MG63 (cell line): ENCODE measurements at places on chromosomes 2 and 18.

- no peak for DNase-seq
Measured at GRCh38 chr2:28801726-28802125, 8.9 kb upstream of the SPDYA start.

GRCh38 chr2:222322236-222322635 lies 23.4 kb upstream of the PAX3 start:
- DNase-seq = no peak

DNA sequence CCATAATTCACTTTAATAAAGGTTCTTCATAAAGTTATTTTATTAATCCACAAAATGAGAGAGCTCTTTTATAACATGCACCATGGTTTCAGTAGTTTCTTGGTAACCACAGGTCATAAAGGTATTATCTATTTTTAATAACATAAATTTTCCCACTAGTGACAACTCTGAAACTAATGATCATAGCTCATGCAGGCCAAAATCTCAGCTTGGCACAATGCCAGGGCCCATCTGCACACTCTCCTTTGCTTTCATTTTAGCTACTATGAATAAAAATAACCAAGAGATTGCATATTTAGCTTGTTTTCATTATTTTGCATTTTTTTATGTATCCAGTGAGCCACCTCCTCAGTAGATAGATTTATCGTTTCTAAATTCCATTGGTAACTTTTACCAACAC lies 691.8 kb upstream of the CHAC2 start:
- DNase-seq = no peak

DNA sequence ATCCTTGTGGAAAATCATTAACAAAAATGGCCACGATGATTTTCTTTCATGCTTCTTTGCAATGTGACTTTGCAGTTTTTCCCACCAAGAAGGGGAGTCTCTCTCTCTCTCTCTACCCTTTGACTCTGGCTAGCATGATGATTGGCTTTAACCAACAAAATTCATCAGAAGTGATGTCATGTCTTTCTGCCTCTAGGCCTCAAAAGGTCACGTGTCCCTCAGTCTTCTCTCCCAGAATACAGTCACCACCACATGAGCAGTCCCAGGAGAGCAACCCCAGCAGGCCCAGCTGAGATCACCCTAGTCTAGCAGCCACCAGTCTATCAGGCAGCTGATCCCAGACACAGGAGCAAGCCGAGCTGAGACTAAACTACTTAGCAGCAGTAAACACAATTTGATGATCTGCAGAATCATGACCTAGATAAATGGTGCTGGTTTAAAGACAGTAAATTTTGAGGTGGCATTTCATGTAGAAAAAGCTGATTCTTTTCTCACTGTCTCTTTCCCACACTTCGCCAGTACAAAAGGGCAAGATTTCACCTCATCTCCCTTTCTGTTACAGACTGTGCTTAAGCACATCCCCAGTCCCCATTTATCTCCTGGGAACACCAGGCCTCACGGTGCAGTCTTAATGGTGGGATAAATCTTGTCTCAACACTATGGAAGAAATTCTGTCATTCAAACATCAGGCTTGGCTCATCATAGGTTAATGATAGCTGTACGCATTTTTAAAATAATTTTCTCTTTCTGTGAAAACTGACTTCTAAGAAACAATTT lies 132.7 kb downstream of the SCG2 start:
- peak; percentile 7 for DNase-seq

- DNase-seq = no peak
Measured at GRCh38 chr18:61935362-61935761, 42.6 kb upstream of the RNF152 start.

- DNase-seq = peak; percentile 11
Measured at GRCh38 chr2:230160112-230160660, 59.6 kb downstream of the SP110 start.

DNA sequence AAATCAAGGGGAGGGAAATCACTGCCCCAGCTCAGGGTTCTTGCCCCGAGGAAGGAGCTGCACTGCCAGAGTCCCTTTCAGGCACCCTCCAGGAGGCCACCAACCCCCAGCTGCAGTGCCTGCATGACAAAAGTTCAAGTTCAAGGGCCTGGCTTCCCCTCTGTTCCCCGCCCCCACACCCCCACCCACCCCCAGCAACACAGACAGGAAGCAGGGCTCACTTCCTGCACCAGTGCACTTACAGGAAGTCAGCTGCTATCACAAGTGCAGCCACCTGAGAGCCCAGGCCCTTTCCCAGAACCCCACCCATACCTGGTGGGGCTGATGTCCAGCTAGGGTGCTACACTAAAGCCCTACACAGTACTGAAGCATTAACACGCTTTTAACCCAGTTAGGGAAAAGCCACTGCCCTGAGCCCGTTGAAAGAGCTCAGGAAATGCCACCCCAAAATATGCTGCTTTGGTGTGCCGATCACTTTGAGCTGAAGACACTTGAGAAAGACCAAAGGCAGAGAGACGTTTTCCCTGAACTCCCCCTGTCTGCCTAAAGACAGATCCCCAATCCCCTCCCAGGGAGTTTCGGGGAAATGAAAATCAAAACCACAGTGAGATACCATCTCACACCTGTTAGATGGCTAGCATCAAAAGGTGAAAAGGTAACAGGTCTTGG lies 109.9 kb upstream of the CAB39 start:
- no peak for DNase-seq

- DNase-seq = no peak
Measured at GRCh38 chr2:171173087-171173486, 12.4 kb upstream of the TLK1 start.

DNA sequence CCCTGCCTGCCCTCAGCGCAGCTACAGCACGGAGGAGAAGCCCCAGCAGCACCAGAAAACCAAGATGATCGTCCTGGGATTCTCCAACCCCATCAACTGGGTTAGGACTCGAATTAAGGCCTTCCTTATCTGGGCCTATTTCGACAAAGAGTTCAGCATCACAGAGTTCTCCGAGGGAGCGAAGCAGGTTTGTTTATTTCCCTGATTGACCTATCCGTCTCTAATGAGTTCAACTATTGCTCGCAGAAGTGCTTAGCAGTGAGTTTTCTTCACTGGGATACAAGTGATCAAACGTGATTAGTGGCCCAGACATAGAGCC lies 639 bp downstream of the MAIP1 start:
- DNase-seq = no peak

DNA sequence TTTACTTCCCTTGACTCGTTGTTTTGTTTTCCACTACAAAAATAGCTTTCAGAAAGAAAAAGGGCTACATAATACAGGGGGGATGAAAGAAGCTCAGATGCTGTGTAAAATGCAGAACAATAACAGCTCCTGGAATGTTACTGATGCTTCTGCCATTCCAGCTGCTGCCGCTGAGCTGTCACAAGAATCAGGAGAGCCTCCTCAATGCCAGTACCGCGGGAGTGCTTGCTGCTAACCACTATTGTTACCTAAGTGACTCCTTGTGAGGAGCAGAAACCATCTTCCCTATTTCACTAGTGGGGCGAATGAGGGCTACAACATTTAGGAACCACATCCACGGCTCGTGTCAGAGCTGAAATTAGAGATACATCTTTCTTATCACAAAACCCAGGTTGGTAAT lies 384.8 kb downstream of the GALR1 start:
- no peak for DNase-seq

DNA sequence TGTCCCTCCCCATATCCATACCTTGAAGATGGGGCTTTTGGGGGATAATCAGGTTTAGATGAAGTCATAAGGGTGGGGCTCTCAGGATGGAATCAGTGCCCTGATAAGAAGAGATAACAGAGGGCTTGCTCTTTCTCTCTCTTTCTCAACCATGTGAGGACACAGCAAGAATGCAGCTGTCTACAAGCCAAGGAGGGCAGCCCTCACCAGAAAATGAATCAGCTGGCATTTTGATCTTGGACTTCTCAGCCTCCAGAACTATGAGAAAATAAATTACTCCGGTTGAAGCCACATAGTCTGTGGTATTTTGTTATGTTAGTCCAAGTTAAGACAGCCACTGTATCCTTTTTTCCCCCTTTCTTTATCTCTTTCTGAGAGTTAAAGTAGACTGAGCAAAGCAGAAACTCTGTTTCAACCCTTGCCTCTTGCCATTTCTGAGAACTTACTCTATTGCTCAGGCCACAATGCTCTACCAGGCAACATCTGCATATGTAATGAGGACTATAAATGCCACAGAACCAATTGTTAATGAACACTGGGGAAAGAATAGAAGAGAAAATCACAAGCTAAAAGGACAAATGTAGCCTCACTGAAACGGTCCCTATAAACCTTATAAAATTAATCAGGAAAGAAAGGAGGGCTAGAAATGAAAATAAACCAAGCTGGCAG lies 56.9 kb downstream of the SRBD1 start:
- peak; percentile 25 for DNase-seq

DNA sequence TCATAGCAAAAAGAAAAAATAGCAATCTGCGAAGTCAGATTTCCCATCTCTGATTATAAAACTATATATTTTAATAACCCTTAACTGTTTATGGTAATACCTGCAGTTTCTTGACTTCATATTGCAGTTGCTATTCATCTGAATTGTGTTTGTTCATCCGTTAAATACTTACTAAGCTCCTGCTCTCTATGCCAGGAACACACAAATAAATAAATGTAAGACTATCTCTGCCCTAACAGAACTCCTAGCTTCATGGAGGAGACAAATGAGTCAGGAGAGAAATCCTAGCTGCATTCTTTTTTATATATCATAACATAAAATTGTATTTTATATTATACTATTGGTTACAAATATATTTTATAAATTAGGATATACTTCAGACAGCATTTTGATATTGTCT lies 61.2 kb downstream of the MALT1 start:
- no peak for DNase-seq

- DNase-seq = no peak
Measured at GRCh38 chr2:52054824-52055223, 1022.9 kb upstream of the NRXN1 start.

- DNase-seq = peak; percentile 79
Measured at GRCh38 chr2:191041418-191042161, 27.6 kb upstream of the STAT1 start.

DNA sequence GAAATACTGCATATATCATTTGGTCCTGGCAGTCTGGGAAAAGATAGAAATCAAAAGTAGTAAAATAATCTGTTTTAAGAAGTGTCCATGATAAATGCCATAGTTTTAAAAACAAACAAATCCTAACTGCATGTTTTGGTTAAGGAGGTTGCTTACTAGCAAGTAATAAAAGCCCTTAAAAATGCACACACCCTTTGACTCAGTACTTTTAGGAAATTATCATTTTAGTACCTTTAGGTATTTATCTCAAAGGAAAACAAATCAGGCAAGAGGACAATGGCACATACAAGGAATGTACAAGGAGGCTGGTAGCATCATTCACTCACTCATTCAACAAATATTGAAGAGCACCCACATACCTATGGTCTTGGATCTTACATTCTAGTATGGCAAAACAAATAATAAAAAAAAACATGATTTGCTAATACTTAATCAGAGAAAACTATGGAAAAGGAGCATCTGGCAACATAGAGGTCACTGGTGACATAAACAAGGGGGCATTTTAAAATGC lies 67.6 kb downstream of the OLA1 start:
- DNase-seq = no peak

- peak; percentile 23 for DNase-seq
Measured at GRCh38 chr2:219551441-219552381, 7.9 kb downstream of the TMEM198 start.

DNA sequence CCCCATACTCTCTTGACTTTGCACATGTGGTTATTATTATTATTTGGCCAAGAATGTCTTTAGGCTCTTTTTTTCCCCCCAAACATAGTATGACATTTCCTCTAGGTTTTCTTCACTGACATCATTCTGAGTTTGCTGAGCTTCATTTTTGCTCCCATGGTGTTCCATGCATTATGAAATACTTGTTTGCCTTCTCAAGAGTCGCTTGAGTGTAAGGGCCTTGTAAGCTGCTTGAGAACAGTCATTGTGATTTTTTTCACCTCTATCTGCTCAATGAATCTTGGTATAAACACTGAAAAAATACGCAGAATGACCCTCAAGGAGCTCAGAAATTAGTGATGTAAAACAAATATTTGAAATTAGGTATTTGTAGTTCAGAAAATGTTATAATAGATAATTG lies 688.9 kb downstream of the CNTNAP5 start:
- no peak for DNase-seq
